NCI-H524 (cell line): ENCODE measurements at places on chromosomes 6 and 20.

DNA sequence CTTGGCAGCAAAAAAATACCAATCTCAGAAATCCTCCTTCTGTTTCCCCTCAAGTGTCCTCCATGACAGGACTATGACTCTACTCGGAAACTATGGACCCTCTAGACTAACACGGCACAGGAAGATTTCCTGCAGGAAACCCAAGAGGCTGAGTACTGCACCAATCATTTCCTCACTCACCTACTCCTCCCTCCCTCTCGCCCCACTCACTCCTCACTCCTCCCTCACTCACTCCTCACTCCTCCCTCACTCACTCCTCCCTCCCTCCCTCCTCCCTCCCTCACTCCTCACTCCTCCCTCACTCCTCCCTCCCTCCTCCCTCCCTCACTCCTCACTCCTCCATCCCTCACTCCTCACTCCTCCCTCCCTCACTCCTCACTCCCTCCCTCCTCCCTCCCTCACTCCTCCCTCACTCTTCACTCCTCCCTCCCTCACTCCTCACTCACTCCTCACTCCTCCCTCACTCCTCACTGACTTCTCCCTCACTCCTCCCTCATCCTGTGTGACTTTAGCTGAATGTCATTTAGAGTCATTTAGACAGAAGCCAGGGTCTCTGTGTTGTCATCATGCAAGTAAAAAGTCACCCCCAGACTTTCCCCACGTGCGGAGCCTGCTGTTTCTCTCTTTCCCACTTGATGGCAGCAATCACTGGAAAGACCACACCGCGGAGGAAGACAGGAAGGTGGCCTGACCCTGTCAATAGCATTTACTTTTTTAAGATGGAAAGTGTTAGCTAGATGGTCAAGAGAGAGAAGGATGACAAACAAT, 226.8 kb upstream of the PDE10A start:
- peak; percentile 10 for DNase-seq

DNA sequence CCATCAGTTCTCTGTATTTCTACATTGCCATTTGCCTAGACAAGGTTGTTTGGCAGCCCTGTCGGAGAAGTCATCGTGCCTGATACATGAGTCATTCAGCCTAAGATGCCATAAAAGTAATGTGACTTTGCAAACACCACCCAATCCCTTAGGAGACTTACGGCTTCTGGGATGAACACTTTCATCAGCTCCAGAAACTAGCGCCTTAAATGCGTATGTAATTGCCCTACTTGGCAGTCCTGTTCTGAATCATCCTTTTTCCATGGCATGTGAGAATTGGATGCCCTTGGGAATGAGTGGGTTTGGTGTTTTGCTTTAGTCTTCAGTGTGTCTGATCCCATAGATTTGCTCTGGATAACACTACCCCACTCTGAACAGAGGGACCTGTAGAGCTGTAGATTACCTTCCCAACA, 158.5 kb downstream of the SASH1 start:
- no peak for DNase-seq

DNA sequence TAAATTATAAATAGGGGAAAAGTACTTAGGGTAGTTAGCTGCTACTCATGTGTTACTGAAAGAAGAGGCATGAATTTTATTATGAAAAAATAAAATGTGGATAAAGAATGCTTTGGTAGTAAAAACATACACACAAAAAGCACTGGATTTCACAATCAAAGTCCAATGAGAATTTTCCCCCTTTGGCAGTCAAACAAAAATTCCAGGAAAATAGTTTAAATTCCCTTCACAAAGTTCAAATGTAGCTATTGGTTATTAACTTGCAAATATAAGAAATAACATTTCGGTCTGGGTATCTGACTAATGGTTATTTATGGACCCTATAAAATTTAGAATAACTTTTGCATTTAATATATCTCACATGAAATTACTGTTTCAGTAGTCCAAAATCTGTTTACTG, 210.4 kb downstream of the FOXC1 start:
- DNase-seq: no peak

- DNase-seq: peak; percentile 3
Observed at GRCh38 chr6:153790876-153791473, 248.1 kb upstream of the OPRM1 start.

- no peak for DNase-seq
Observed at GRCh38 chr6:147071776-147072175, 132.4 kb upstream of the STXBP5 start.

GRCh38 chr20:57656252-57656820, 36.1 kb upstream of the ZBP1 start:
- no peak for DNase-seq

- DNase-seq: peak; percentile 72
Observed at GRCh38 chr6:156280065-156280464, 497.1 kb upstream of the ARID1B start.

- no peak for DNase-seq
Observed at GRCh38 chr20:41367393-41367695, 726 bp upstream of the EMILIN3 start.

GRCh38 chr6:143936778-143937667, 71.0 kb downstream of the PLAGL1 start:
- DNase-seq: no peak

DNA sequence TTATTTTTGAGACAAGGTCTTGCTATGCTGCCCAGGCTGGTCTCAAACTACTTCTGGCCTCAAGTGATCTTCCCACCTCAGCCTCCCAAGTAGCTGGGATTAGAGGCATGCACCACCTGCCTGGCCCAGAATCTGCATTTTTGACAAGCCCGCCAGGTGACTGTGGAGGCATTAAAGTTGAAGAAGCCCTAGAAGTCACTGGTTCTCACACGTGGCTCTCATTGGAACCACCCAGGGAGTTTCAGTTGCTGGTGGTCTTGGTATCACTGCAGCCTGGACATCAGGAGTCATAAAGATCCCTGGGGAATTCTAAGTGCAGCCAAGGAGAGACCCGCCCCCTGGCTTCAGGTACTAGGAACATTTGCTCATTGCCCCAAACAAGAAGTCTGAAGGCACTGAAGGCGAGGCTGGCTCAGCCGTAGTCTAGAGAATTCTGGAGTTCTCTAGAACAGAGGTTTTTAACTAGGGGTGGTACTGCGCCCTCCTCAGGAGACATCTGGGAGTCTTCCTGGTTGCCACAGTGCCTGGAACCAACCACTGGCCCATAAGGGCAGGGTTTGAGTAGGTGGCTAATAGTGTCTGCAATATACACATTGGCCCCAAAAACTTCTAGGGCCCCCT, 182.8 kb downstream of the ZMYND8 start:
- DNase-seq: no peak

DNA sequence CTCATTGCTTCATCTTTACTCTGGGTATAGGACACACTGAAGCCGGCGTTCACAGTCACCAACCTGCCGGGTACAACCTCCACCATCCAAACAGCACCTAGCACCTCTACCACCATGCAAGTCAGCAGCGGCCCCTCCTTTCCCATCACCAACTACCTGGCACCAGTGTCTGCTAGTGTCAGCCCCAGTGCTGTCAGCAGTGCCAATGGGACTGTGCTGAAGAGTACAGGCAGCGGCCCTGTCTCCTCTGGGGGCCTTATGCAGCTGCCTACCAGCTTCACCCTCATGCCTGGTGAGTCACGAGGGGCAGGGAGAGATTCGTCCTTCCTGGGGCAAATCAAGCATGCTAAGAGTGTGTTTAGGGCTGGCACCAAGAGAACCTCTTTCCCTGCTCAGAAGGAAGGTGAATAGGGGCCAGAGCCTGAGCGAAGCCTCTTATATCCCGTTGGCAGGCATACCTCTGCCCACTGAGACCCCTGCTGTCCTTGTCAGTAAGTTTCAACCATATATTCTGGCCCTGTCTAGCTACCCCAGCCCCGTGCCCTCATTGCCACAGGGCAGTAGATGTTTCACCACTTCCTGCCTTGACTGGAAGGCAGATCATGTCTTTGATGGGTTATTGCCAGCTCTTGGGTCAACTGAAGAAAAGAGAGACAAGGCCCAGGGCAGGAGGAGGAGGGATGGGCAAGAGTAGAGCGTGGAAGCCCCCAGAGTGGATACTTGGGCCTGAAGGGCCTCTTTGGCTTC, 4.8 kb downstream of the SRF start:
- no peak for DNase-seq

DNA sequence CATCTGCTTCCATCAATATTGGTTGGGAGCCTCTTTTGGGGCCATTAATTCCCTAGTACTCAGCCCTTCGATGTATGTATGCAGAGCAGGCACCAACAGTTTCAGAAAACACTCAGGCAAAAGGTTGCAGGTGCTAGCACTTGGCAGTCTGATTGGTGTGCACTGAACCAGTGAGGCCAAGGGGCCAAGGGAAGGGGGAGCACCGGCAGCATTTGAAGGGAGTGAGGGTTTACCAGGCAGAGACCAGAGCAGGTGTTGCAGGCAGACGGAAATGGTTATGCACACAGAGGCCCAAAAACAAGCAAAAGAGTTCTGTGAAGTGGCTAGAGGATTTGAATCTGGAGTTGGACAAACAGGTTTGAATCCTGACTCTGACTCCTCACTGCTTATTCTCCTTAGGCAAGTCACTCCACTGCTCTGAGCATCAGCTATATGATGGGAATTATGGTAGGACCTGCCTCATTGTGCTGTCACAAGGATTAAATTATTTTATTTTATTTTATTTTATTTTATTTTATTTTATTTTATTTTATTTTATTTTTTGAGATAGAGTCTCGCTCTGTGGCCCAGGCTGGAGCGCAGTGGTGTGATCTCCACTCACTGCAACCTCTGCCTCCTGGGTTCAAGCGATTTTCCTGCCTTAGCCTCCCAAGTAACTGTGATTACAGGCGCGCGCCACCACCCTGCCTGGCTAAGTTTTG, 58.1 kb upstream of the SHLD1 start:
- DNase-seq: no peak

DNA sequence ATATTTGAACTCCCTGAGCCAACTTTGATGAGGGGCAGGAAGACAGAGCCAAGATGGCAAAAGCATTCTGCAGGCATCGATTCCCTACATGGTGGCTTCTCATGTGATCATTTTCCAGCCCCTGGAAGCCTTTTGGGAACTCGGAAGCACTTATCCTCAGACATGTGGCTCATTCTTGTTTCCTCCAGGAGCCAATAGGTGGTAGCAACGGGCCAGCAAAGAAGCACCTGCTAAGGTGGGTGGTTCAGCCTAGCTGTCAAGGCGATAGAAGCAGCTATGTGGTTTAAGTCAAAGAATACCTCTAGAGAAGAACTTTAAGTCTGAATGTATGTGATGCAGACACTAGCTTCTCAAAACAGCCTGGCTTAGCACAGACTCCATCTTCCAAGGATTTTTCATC, 64.9 kb upstream of the PAX1 start:
- DNase-seq: peak; percentile 30

- DNase-seq: no peak
Observed at GRCh38 chr20:48019496-48019895, 234.2 kb upstream of the SULF2 start.

GRCh38 chr20:50590348-50590664, 80.1 kb downstream of the PTPN1 start:
- DNase-seq: no peak

DNA sequence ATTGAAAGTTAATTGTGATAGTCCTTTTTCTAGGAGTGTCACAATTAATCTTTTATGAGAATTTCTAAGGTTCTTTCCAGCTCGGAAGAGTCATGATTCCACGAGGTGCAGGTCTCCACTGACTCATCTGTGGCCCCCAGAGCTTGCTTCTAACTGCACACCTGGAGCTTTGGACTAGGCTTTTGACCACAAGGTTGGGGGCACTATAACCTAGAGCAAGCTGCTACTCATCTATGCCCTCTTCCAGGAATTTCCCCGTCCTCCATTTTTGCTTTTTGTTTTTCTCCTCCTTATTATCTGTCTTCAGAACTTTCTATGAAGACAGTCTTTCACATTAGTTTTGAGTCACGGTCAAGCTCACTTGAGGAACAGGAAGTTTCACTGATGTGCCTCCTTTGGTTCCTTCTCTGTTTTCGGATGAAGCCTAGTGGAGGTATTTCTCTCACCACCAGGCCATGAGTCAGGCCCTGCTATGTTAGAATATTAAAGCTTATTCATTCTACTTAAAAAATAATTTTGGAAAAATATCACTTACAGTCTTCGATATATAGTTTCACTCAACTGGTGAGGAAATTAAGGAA, 119.2 kb upstream of the INSM1 start:
- DNase-seq: no peak

DNA sequence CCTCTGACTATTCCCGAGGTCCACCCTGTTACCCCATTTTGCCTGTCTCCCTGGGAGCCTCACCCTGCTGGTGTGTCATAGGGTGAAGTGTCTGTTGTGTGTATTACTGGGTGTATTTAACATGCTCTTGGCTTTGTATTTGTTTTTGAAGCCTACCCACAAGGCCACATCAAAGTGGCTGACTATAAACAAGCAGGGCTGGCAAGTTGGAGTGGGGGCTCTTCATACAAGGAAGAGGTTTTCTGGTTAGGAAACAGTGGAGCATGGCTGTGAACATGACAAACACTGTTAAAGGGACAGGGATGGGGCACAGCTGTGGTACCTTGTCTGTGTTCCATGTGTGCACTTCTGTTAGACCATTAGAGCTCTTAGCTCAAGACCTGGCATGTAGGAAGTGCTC, 26.3 kb downstream of the HECA start:
- no peak for DNase-seq

GRCh38 chr6:22087960-22088706, 208.7 kb downstream of the PRL start:
- DNase-seq: no peak

GRCh38 chr6:169521825-169522224, 180.0 kb downstream of the WDR27 start:
- DNase-seq: no peak

GRCh38 chr6:165644586-165645266, 18.3 kb downstream of the PDE10A start:
- no peak for DNase-seq

- DNase-seq: no peak
Observed at GRCh38 chr6:139638179-139638941, 263.9 kb upstream of the CITED2 start.

DNA sequence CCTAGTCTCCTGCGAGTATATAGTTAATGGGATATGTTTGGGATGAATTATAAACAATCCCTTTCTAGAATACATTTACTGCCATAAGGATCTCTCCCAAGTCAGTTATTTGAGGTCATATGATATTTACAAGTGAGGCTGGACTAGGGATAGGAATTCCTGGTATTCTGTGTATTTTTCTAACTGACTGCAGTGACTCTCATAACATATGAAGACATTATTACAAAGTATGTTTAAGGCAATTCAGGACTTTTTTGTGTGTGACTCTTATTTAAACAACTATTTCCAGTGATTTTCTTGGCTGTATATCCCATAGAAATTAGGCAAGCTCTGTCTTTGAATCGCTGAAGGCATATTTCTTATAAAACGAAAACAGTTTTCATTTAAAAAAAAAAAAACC, 18.4 kb upstream of the TNFAIP3 start:
- no peak for DNase-seq

- no peak for DNase-seq
Observed at GRCh38 chr6:98380589-98380988, 453.8 kb upstream of the POU3F2 start.

DNA sequence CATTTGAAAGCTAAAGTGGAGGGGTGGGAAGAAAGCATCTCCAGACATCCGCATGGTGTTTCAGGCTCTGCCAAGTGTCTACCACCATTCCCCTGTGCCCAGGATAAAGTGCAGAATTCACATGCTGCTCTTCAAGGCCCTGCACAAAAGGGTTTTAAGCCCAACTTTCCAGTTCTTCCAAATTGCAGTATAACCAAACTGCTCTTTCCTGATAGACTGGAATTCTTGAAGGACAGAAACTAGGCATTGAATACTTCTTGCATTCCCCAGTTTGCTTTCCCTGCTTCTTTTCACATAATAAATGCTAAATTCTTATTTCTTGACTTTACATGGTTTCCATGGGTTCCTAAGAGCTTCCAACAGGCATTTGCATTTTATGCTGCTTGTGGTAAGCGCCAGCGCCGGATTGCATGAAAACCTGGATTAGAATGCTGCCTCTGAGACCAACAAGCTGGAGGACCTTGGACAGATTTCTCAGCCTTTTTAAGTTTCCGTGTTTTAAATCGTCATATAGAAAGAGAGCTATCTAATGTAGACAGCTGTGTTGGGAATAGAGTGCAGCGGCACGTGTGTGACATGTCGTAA, 7.9 kb downstream of the SOX4 start:
- no peak for DNase-seq
